Pancreas (tissue), 10 donors: ENCODE measurements at places on chromosomes 1 and 21. TPM values are rescaled to one million over a fixed set of nuclear protein-coding genes. Genes with fewer than 3 reads are reported as not detected.

Gene ESRRG
- 8.2 TPM for total RNA-seq

GRCh38 chr1:47527653-47528272 is 89.9 kb downstream of the FOXD2 start:
- DNase-seq: no peak

GRCh38 chr1:235553112-235553551 is 48.9 kb upstream of the B3GALNT2 start:
- DNase-seq: no peak

Gene PAFAH2
- 11.0 TPM for total RNA-seq

- DNase-seq: no peak
These were observed 6.8 kb upstream of the SAMD13 start for GRCh38 chr1:84294751-84295150.

DNA sequence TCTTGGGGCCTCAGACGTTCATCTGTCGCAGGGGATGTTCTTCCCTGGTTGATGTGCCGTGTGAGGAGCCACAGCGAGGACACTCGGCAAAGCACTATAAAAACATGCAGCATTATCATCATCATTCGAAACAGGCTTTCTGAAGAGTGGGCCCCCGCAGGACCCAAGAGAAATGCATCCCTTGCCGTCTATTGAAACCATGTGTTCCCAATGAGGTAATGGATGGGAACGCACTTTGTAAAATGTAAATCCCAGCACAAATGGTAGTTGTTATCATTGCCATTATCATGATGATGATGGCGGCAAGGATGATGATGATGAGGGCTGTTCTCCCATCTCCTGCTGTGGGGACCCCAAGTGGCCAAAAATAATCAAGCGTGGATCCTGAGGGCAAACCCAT is 76.8 kb downstream of the GLIS1 start:
- no peak for DNase-seq

DNA sequence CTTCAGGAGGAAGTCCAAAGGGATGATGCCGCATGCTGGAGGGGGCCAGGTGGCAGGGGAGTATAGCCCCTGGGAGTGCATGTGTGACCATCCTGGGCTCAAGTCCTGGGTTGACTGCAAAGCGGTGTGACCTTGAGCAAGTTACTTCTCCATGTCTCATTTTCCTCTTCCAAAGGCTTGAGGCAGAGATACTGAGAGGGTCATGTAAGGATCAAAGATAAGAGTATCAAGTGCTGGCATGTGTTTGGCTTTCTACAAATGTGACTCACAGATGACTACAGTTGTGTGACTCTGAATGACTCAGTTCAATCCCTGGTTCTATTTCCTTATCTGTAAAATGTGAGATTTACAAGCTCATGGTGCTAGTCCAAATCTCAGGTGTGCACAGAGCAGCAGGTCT is 26.1 kb downstream of the PROK1 start:
- peak; percentile 30 for DNase-seq

- DNase-seq: peak; percentile 51
These were observed 10.9 kb upstream of the C4BPB start for GRCh38 chr1:207077470-207078377.

DNA sequence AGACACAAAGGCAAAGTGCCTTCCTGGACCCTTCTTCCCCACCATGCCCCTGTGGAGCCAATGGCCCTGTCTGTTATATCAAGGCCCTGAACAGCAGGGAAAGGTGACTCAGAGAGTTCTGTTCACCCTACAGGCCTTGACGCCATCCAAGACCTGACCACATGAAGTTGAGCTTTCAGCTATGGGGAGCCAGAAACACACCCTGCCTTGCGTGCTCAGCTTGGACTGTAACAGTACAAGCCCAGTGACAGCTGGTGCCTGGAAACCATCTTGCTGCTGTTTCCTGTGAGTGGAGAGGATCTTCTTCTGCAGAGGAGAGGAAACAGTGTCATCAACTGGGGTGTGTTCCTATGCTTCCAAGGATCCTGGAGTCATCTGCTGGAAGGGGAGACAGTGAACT is 165.0 kb upstream of the IRF2BP2 start:
- no peak for DNase-seq

GRCh38 chr1:87706203-87706602 is 377.5 kb downstream of the LMO4 start:
- DNase-seq: no peak

DNA sequence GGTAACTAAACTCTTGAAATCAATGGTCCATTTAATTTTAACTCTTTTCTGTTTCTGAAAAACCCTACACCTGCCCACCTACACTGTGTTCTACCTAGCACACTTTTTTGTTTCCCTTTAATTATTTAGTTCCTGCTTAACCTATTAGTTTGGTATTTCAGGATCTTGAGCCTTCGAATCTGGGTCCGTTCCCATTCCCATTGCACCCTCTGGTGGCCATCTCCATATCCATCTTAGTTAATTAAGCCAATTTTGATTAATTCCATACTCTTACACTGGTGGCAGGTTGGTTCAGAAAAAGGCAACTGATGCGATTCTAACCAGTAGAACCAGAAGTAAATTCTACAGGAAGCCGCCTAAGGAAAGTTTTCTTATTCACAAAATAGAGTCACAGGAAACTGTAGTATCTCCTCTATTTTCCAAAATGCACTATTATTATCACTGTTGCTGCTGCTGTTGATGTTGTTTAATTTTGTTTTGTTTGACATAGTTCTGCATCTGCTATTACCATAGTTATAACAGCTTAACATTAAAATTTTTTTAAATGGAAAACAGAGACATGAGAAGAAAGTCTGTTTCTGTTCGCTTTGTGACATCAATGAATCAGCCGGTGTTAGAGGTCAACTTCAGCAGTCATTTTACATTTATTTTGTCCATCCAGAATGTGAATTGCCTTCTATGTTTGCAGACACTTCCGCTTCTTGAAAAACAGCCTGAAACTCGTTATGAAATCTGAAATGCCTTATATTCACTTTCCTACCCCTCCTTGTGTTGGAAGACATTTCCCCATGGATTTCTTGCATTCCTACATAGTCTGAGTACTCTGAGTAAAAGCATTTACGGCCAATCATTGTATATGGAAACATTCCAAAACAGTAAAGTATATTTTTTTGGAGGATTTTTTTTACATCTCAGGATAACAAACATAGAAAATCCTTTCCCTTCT is 115.5 kb upstream of the NCAM2 start:
- no peak for DNase-seq

Gene COL11A1
- 0.17 TPM for total RNA-seq

DNA sequence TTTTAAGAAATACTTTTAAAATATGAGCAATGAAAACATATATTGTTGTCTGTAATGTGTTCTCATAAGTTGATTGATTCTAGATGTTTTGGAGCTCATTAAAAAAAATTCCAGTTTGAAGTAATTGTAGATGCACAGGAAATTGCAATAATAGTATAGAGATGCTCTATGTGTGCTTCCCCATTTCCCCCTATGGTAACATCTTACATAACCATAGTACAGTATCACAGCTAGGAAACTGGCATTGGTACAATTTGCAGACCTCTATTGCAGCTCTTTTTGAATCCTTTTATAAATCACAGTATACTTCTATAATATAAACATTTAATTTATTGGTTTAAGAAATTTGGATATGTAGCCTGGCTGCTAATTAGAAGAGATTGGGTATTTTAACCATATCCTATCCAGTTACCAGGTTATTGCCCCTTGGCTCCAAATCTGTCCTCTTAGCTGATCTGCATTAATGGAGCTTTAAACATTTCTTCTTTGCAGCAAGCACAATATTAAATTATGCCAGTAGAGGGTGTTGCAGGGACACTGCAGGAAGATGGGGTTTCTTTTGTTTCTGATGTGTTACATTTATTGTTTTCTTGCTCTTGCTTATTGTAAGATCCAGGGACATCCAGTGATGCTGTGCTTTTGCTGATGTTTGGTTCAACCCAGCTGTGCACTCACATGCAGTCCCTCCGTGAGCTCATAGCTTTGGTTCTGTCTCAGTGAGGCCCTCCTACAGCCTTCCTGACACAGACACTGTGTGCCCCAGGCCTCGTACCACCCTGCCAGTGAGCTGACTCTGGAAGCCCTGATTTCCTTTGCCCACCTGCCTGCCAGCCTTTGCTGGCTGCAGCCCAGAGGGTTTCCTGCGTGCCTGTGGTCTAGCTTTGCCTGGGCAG is 103.3 kb downstream of the RABGAP1L start:
- DNase-seq: no peak

DNA sequence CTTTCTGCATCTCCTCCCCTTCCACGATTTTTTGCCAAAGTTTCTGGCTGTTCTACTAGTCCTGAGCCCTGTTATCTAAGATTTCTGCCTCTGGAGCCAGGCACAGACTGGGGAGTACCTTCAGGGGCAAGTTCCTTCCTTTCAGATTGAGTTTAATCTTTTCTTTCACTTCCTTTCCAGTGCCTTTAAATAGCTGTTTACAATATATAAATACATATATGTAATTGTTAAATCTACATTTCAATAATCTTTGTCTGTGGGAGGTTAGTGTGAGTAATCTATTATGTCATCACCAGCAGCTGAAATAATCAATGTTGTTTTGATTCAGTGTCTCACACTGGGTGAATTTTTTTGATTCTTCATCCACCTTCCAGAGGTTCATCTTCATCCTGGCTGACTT is 31.8 kb downstream of the DIPK1A start:
- DNase-seq: no peak

- no peak for DNase-seq
These were observed 79.5 kb upstream of the ZNF644 start for GRCh38 chr1:91101328-91101727.

Gene LRRC3
- total RNA-seq: 0.40 TPM

GRCh38 chr1:200038325-200038980 is 10.9 kb downstream of the NR5A2 start:
- DNase-seq: peak; percentile 79

DNA sequence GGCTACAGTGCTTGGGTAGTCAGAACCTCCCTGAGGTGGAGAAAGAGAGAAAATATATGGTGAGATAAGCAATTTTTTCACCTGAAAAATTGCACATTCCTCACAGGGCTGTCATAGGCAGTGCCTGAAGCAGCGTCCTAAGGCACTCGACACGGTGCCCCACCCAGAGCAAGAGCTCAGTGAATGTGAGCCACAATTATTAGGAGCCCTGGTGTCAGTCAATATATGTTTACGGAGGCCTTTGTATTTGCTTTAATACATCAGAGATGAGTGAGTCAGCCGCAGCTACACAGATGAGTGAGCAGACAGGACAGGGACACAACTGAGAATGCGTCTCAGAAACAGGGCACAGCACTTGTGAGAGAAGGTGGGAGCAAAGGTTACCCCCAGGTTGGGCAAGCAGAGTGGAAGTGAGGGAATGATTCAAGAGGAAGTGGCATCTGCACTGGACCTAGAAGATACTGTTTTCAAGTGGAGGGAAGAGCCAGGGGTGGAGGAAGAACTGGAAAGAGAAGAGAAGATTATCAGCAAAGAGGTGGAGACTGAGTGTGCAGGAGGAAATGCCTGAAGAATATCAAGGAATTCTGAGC is 5.2 kb upstream of the PIGC start:
- DNase-seq: no peak

DNA sequence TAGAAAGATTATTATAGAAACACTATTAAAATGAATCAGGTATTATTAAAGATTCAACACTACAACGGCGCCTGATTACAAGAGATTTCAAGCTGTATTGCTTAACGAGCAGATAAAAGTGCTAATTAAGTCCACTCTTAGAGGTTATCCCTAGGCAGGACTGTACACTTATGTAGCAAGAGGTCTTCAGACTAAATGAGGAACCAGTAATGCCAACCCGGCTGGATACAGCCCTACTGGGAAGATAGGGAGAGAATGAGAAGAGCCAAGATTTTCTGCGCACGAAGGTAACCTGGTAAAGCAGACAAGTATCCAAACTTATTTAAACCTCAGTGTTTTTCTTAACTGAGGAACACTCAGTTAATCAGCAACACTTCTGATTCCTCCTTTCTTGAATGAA is 115.7 kb upstream of the HIVEP3 start:
- DNase-seq: no peak

DNA sequence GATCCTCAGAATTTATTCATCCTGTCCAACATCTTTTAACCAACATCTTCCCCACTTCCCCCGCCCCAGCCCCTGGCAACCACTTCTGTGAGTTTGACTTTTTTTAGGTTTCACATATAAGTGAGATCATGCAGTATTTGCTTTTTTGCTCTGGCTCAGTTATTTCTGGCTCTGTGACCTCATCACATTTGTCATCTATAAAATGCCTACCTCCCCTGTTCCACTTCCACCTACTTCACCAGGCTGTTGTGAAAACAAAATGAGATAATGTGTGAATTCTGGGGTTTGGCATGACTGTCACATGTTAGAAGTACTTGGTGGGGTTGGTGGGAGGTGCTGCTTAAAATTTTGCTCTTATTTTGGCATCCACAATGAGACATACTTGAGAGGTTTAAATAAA is 18.4 kb downstream of the HHAT start:
- DNase-seq: no peak

Gene LEFTY2
- 16.3 TPM for total RNA-seq

GRCh38 chr1:223479718-223480425 is 86.7 kb downstream of the CCDC185 start:
- DNase-seq: no peak

Gene HES2
- 0.09 TPM for total RNA-seq

GRCh38 chr1:19416145-19416544 is 69.2 kb downstream of the CAPZB start:
- DNase-seq: no peak

DNA sequence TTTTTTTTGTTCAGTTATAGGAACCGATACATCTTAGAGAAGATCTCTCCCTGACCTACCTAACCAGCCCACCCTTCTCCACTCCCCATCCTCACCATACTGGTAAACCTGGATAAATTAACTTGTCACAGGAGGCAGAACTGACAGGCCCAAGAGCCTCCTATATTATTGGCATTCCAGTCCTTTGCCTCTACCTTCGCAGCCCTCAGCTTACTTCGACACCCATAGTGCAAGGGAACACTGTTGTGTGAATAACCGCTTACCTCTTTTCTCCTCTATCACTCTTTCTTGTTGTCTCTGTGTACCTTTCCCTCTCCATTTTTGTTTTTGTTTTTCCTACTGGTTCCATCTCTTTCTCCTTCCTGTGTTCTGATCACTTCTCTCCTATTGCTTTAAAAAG is 58.7 kb downstream of the CDC14A start:
- DNase-seq: no peak

Gene PTAFR
- total RNA-seq: 5.5 TPM

- DNase-seq: no peak
These were observed 1342.7 kb upstream of the ADGRL4 start for GRCh38 chr1:80349218-80349617.
